ENCODE measurements at places on chromosomes 6 and 20. TPM values are rescaled to one million over a fixed set of nuclear protein-coding genes. Genes with fewer than 3 reads are reported as not detected.

ZC2HC1B gene
- total RNA-seq = not detected

SH3BGRL2 gene
- total RNA-seq = 3.7 TPM

SGK1 gene
- total RNA-seq = 34.9 TPM

TRAPPC3L gene
- not detected for total RNA-seq

IL17A gene
- not detected for total RNA-seq

SLC13A3 gene
- 6.1 TPM for total RNA-seq

WASF1 gene
- total RNA-seq = 12.4 TPM

RSPH9 gene
- 0.74 TPM for total RNA-seq

DDO gene
- 0.74 TPM for total RNA-seq

PMEPA1 gene
- 0.34 TPM for total RNA-seq

SLC16A10 gene
- under 0.01 TPM for total RNA-seq

NQO2 gene
- 44.3 TPM for total RNA-seq

FOXQ1 gene
- total RNA-seq = 0.45 TPM

CRISP2 gene
- not detected for total RNA-seq

CCDC170 gene
- total RNA-seq = 0.15 TPM

SLC22A3 gene
- not detected for total RNA-seq

EYS gene
- total RNA-seq = not detected

RRP36 gene
- 114 TPM for total RNA-seq

VSTM2L gene
- total RNA-seq = 1.5 TPM

C20orf144 gene
- 0.84 TPM for total RNA-seq

GNMT gene
- not detected for total RNA-seq

TUBB2B gene
- 40.7 TPM for total RNA-seq

NOTCH4 gene
- 2.0 TPM for total RNA-seq

TMEM217 gene
- total RNA-seq = not detected

SSR1 gene
- 40.1 TPM for total RNA-seq

PAK1IP1 gene
- 15.3 TPM for total RNA-seq

ARMH2 gene
- total RNA-seq = not detected

HCRTR2 gene
- not detected for total RNA-seq

STK4 gene
- total RNA-seq = 11.9 TPM

TMC2 gene
- total RNA-seq = not detected

ADNP gene
- total RNA-seq = 16.0 TPM

FUT9 gene
- total RNA-seq = not detected

NNAT gene
- 32.0 TPM for total RNA-seq

Data from bronchus fibroblast of lung (primary cell).